ENCODE measurements at places on chromosomes 2 and 18.

DNA sequence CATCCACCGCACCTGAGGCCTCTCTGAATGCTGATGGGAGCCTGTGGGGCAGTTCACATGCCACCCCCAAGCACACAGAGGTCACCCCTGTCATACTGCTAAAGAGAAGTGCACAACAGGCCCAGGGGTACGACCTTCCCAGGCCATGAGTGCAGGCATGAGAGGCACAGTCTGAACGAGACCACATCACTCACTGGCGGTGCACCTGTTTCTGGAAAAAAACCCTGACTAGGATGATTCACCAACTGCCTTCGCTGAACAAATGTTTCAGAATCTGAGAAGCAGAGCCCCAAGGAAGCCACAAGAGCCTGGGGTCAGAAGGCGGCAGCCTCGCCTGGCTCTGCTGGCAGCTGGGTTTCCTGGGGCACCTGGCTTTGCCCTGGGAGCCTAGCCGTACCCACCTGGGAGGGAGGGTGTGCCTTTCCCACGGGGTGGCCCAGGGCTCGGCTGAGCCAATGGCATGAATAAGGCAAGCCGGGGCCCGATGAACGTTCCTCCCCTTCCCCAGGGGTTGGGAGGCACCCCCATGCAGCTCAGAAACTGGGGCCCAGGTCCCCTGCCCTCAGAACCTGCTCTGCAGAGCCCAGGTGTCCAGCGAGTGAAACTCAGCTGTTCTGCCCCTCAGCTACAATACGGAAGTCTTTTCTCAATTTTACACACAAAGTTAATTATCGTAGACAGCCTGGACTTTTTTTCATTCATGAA lies 73.8 kb downstream of the HDAC4 start:
- DNase-seq = peak; percentile 62

DNA sequence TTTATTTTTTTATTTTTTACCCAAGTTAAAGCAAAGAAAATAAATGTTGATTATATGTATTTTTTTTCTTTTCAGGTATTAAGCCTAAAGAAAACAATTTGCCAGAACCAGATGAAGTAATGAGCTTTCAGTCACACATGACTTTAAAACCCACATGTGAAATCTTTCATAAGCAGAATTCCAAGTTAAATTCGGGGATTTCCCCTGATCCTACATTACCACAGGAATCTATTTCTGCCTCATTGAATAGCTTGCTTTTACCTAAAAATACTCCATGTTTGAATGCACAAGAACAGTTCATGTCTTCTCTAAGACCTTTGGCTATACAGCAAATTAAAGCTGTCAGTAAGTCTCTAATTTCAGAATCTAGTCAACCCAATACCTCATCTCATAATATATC lies 26.6 kb downstream of the GEN1 start:
- no peak for DNase-seq

DNA sequence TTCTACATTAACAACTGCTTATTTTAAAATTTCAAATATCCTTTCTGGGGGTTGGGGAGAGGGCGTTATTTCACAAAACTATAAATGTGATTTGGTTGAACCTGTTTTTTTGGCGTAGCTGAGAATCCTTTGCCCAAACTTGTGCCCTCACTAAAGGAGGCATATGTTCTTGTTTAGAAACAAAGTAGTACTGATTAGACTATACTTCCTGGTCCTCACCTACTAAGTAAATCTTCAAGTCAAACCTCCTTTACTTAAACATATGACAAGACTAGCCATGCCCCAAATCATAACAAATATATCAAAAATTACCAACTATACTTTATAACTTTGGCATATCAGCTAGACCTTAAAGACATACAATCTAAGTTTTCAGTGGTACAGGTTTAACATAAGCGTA lies 5.8 kb downstream of the EIF2AK3 start:
- DNase-seq = no peak

DNA sequence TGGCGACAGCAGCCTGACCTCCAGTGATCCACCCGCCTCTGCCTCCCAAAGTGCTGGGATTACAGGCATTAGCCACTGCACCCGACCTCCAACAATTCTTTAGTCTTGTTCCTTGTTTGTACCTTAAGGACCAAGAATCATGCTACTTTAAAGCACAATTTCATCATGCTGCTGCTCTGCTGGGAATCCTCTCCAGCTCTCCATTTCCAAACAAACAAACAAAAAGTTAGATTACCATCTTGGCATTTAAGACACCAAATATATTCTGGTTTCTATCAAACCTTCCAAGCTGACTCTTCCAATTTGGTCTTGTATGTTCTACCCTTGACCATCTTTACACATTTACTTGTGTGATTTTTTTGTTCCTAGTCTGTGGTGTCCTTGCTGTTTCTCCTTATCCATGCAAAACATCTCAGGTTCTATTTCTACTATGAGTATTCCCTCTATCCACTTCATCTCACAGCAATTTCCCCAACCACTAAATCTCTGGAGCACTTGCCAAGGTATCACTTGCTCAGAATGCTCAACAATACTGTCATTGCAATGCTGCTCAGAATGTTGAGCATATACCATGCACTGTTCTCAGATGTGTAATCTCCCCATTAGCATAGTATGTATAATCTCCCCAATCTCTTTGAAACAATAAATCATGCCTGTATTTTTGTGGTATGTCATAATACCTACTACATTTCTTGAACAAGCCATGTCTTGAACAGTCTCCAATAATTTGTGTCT lies 73.2 kb upstream of the GALNT5 start:
- DNase-seq = no peak

DNA sequence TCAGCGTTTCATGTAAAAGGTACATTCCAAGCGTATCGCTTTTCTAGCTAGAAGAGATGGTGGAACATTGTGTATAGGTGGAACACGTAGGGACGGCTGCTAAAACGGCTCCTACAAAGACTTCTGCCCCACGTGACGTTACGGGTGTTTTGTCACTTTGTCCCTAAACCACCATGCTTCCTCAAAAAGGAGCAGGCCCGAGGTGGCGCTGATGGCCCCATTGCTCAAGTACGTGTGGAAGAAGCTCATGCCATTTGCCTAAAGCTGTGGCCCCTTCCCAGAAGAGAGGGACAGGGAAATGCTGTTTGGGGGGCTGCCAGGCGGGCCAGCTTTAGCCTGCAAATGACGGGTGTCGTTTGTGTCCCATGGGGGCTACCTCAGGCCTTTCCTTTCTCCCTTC lies 72.7 kb downstream of the TMEM247 start:
- no peak for DNase-seq

- DNase-seq = no peak
These were observed 127.6 kb upstream of the ZNF516 start for GRCh38 chr18:76622651-76623050.

DNA sequence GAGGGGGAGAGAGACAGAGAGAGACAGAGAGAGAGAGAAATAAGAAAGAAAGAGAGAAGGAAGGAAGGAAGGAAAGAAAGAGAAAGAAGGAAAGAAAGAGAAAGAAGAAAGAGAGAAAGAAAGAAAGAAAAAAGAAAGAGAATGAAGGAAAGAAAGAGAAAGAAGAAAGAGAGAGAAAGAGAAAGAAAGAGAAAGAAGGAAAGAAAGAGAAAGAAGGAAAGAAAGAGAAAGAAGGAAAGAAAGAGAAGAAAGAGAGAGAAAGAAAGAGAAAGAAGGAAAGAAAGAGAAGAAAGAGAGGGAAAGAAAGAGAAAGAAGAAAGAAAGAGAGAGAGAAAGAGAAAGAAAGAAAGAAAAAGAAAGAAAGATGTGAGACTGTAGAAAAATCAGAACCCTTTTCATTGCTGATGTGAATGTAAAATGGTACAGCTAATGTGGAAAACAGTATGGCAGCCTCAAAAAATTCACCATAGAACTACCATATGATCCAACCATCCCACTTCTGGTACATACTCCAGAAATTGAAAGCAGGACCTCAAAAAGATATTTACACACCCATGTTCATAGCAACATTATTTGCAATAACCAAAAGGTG lies 203.4 kb upstream of the POU3F3 start:
- no peak for DNase-seq

DNA sequence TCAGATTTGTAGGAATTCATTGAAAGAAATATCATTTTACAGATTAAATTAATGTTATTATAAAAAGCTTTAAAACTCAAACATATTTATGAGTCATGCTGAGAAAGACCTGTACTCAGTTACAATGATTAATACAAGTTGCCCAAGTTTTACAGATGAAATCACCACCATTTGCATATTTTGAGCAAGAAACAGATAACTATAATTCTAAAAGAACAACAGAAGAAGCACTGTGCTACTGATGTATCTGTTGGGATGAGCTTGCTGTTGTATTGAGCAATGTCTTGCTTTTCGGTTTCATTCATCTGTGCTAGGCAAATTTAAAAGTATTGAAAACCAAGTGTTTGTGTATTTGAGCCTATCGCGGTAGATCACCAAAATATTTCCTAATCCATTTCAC lies 1589.1 kb upstream of the ZEB2 start:
- DNase-seq = no peak

DNA sequence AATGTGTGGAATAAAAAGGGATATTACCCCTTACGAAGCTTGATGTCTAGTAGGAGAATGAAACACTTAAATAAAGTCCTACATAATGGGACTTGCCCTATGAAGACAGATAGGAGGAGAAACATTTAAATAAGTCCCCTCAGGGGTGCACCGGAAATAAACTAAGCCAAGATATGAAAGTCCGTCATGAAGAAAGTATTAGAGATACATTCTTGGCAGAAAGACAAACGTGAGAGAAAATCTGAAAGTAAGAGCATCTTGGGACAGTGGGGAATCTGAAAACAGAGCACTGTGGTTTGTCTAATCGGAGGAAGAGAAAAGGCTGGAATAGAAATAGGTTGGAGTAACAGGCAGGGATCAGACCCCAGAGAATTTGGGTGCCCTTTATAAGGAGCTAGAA lies 516.9 kb upstream of the DSEL start:
- no peak for DNase-seq

GRCh38 chr18:25326361-25326952 lies 25.5 kb downstream of the ZNF521 start:
- no peak for DNase-seq

- DNase-seq = no peak
These were observed 829 bp downstream of the ACVR1C start for GRCh38 chr2:157627594-157628476.

DNA sequence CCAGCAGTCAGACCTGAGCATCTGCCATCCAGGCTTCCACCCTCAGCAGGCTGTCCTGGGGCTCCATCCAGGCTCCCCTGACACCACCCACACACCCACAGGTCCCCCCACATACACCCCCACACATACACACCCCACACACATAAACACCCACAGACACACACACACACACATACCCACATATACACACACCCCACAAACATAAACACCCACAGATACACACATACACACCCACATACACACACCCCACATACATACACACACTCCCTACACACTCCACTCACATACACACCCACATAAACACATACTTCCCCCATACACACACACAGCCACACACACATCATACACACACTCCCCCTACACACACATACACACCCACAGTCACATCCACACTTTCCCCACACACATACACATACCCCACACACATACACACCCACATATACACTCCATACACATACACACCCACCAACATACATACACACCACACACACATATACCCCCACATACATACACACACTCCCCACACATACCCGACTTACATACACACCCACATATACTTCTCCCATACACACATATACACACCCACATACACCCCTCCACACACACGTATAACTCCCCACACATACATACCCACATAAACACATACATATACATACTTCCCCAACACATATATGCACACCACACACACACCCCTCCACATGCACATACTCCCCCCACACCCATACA lies 183.3 kb upstream of the ETAA1 start:
- DNase-seq = no peak

DNA sequence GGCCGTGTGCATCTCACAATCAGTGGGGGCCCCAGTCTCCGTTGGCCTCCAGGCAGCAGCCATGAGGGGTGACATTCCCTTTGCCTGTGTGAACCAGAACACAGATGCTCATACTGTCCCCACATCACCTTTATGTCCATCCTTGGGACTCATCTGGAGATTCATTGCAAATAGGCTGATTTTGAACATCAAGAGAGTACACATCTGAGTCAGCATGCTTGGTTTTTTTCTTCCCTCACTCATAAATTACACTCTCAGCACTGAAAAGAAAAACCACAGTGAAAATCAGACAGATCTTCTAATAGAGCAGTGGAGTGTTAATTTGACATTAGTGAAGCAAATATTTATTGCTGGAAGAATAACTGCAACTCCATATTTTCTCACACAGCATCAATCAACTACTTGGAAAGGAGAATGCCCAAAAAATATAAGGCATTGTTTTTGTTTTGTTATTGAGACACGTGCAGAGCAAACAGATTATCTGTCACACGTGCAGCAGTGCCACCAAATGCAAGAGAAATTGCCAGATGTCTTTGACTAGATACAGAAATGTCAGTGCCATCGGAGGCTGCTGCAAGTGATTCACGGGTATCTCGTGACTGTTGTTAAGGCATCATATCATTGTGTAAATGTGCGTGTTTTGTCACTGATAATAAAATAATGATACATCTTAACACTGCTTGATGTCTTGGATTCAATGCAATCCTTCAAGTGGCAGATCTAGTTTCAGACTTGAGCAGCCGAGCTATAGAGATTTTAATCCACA lies 10.9 kb downstream of the APCDD1 start:
- DNase-seq = no peak

- DNase-seq = no peak
These were observed 53.5 kb downstream of the RDH14 start for GRCh38 chr2:18506883-18507509.

DNA sequence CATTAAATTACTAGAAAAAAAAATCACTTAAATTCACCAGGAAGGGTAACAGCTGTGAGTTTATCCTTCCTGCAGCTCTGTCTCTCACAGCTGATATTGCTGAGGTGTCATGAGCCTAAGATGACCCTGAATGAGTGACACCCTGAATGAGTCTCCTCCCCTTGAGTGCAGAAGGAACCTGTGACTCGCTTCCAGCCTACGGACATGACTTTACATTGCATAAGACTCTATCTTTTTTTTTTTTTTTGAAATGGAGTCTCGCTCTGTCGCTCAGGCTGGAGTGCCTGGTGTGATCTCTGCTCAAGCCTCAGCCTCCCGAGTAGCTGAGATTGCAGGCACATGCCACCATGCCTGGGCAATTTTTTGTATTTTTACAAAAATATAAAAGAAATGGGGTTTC lies 14.1 kb downstream of the MRO start:
- DNase-seq = no peak

GRCh38 chr2:208479342-208479741 lies 72.8 kb downstream of the PTH2R start:
- no peak for DNase-seq

- DNase-seq = no peak
These were observed 86.6 kb downstream of the FAM228A start for GRCh38 chr2:24261441-24261840.

DNA sequence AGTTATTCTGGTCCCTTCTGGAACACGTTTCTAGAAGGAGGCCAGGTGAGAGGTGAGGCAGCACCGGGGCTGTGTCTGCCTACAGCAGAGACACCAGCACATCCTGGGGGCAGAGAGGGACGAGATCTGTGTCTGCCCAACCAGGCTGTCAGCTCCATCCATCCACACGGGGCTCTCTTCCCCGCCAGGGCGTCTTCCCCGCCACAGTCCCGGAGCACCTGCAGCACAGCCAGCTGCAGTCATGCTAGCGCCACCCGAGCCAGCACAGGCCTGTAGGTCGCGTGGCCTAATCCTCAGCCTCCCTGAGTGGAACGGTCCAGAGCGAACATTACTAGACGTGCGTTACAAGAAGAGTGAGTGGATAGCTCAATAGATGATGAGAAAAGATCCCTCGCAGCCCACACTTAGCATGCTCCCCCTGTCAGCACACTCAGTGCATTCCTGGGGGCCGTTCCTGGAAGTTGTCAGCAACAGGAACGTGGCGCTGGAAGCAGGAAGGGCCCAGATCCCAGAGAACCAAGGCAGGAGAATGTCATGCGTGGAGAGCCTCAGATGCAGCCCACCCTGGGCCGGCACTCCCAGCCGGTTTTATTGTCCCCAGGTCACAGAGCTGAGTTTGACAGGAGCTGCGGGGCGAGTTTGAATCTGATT lies 179.0 kb downstream of the TWIST2 start:
- no peak for DNase-seq
